Stimulated activated CD8-positive, alpha-beta memory T cell treated with anti-CD3 and anti-CD28 coated beads, Interleukin-12 subunit alpha, Interleukin-12 subunit beta, amount 100 ng/mL, for 4 hours (primary cell): ENCODE measurements at places on chromosomes 5 and 9.

DNA sequence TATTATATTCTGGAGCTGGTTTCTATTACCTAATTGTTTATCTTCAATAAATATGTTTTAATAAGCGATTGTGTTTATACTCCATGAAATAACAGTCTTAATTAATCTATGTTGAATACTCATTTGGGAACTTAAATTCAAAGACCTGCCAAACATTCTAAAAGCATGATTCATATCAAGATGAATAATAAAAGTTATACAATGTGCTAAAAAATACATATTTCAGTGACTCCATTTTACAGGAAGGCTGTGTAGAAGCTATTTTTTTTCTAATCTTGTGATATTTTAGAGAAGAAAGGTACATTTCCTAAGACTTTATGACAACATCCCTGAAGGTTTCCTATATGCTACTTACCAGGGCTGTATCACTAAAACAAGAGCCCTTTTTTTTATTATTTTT, 417.9 kb downstream of the NFIB start:
- DNase-seq, result no peak

DNA sequence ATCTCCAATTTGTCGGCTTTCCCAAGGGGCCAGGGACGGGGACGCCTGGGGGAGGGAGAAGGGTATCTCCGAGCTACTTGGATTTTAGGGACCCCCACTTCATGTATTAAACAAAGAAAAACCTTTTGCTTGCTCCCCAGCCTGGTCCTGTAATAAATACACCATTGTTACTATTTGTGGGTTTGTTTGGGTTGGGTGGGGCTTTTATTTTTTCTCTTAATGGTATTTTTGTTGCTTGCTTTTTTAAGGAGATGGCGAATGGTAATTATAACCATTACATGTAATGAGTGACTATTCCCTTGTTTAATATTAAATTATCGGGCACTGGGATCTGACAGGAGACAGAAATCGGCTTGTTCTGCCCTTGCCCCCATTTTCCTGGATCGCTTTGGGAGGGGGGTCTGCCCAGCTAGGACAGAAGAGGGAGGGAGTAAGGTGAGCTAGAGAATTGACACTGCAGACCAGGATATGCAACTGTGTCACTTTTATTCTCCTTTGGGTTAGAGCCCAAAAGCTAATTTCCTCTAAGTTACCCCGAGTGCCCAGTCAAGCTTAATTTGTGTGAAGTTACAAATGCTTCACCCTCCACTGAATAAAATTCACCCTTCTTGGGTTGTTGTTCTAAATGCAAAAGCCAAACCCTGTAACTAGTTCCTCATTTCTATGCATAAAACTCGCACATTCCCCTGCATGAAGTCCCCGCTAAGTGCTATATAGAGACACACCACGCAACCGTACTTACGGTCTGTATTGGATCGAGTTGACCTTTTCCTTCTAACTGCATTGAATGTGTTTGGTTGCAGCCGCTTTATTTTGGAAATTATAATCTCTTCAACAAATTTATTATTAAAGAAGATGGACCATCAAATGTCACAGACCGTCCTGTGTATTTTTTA, 1.6 kb upstream of the ZNF608 start:
- no peak for DNase-seq

DNA sequence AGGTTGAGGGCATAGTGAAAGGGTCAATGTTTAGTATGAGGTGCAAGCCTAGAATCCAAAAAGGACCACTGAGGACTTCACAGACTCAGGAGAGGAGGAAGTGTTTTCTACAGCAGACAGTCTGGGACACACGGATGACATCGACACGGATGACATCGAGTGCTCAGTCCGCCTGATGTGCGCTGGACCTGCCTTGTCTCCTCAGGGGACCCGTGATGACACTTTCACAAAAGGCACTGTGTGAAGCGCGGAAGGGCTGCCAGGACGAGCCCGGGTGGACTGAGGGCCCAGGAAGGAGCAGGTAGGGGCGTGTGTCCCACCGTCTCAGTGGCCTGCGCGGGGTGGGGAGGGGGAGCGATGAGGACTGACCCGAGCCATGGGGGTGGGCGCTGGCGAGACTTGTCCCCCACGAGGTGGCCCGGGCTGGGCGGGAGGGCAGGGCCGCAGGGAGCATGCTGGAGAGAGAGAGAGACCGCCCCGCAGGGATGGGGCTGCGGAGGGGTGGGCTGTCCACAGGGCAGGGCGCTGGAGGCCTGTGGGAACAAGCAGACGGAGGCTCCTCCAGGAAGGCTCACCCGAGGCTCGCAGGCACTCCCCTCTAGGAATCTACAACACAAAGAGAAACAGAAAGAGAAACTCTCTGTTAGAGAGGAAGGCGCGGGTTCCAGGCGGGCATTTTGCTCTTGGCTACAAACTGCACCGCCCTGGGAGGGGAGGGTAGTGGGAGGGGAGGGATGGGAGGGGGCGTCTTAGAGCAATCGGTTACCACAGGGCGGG, 54.9 kb downstream of the USP20 start:
- DNase-seq, result no peak

DNA sequence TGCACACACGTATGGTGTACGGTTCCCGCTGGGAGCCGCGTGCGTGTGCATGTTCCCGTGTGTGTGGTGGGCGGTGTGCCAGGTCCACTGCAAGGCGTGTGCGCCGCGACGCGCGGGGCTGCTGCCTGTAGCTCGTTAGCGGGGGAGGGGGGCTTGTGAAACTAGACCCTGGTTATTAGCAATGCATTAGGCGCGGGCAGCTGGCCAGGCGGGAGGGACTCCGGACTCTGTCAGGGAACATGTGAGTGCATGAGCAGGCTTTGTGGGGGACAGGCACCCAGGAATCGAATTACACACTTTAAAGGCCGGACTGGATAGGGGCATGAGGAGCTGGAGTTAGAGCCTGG, 32.2 kb upstream of the ENHO start:
- DNase-seq, result no peak

DNA sequence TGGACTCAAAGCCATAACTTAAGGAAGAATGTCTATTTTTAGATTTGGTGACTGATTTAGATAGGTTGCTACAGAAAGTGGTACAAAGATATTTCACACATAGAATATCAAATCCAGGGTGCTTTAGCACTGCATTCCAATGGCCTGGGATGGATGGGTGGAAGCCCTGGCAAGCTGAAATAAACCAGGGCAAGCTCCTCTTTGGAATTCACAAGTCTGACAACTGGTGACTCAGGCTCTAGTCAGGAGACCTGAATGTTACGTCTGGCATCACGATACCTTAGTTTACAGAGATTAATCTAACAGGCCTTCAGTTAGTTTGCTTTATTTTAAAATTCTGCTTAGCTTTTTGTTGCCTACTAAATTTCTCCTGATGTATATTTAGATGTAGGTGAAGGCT, 144.0 kb downstream of the TMC1 start:
- DNase-seq, result no peak

- DNase-seq, result no peak
Measured at GRCh38 chr5:97133101-97133500, 9.3 kb downstream of the LIX1 start.

DNA sequence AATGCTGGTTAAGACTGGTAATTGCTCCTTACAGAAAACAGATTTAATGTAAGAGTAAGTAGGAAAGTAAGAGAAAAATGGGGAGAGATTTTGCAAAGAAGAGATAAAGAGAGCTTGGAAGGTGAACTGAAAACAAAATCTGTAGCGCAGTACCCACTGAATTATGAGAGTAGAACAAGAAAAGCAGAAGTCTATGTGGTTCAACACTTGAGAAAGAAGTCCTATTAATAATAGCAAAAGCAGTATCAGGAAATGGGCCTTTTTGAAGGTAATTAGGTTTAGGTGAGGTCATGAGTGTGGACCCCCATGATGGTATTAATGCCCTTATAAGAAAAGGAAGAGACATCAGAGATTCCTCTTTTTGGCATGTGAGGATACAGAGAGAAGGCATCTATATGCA, 460.6 kb downstream of the CETN3 start:
- DNase-seq, result no peak

GRCh38 chr9:137866226-137867141, 11.1 kb upstream of the CACNA1B start:
- no peak for DNase-seq

- DNase-seq, result no peak
Measured at GRCh38 chr9:105131981-105132380, 112.5 kb upstream of the SLC44A1 start.

DNA sequence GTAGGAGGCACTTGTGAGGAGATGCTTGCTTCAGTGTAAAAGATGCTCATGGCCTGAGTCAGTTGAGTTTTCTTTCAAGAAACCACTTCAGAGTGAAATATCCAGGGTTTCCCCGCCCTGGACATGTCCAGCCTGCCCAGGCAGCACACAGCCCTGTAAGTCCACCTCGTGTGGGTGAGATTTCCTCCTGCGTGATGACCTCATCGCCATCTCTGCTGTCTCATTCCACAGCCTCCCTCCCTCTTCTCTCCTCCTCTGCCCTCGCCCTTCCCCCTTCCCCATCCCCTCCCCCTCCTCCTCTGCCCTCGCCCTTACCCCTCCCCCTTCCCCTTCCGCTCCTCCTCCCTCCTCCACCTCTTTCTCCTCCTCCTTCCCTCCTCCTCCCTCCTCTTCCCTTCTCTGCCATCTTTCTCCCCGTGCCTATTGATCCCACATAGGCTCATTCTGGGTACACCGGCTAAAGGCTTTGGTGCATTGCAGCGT, 34.0 kb upstream of the NCS1 start:
- no peak for DNase-seq

DNA sequence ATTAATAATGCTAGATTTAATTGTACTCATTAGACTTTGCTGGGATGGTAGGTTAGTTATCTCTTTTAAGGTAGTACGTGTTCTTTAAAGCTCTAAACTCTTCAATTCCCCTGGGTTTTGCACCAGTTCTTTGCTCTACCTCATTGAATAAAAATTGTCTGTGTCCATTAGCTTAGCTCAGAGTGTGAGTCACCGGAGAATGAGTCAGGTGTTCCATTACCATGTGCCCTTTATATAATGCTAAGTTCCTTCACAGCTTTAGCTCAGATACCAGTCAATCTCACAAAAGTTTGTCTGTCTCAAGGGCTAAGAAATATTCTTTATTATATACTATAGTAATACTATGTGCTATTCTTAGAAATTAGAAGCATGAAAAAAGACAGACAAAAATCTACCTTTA, 339.4 kb downstream of the PRELID2 start:
- DNase-seq, result no peak

DNA sequence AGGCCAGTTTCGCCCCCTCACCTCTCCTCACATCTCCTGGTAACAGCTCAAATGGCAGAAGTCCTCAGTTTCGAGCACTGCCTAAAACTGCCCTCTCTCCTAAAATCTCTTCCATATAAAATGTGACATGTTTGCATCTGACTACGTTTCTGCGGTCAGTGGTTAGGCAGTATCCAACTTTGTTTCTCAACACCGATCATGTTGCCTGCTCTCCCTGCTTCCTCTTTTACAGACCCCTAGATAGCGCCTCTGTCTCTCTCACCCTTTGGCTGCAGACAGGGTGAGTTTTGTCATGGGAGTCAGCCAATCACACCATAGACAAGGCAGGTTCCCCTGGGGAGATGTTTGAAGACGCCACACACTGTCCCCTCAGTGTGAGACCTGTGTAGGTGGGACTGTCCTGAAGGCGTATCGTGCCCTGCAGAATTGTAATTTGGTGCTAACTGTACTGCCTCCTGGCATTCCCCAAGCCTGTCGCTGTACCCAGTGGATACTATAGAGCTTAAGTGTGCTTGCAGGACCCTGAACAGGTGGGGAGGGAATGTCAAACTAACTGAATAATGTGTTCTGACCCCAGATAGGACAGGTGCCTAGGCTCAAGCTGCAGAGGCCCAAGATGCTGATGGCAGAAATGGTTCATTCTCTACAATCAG, 1.1 kb downstream of the HEXB start:
- no peak for DNase-seq

- no peak for DNase-seq
Measured at GRCh38 chr9:19663570-19663969, 125.3 kb downstream of the SLC24A2 start.

GRCh38 chr5:173785400-173785799, 102.7 kb upstream of the CPEB4 start:
- DNase-seq, result no peak

DNA sequence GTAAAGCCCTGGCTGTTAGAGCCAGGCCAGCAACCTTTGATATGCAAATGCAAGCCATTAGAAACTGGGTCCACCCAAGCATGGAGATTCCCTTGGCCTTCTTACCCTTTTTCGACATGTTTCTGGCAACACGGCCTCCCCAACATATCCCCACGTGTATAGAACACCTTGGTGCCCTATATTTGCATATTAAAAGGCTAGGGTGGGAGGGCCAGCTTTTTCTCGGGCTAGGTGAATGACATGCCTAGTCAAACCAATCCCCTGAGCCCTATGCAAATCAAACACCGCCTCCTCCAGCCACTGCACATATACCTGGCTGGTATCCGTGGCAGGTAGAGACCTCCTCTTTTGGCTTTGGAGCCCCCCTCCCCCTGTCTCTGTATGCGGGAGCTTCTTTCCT, 55.6 kb upstream of the ZFR start:
- DNase-seq, result no peak

- DNase-seq, result no peak
Measured at GRCh38 chr5:42377496-42377895, 45.7 kb upstream of the GHR start.

GRCh38 chr5:100418231-100418630, 116.9 kb upstream of the FAM174A start:
- no peak for DNase-seq

- no peak for DNase-seq
Measured at GRCh38 chr9:137173796-137174664, 2.2 kb upstream of the TMEM210 start.

GRCh38 chr5:150060471-150060870, 25.9 kb downstream of the CSF1R start:
- DNase-seq, result no peak

GRCh38 chr9:89379508-89380115, 61.3 kb downstream of the SECISBP2 start:
- DNase-seq, result no peak

DNA sequence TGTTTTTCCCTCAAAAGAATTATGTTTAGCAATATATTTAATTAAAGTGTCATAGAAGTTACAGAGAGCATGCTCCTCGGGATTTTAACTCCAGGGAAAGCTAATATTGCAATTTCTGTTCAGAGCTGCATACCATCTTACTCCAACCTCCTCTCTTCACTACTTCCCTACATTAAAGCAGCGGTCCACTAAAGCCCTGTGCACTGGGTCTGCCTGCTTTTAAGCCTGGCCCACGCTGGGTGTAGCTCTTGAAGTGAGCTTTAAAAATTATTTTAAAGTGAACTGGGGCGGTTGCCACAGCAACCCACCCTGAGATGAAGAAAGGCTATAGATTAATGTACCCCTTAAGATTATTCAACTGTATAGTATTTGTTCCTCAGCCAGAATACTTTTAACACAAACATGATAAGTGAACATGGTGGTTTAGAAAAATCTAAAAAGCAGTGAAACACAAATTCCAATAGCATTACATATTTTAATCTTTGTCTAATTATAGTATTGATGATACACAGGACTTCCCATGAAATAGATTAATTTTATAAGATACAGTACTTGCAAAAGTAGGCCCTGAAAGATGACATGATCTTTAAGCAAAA, 3.9 kb upstream of the MEF2C start:
- no peak for DNase-seq

DNA sequence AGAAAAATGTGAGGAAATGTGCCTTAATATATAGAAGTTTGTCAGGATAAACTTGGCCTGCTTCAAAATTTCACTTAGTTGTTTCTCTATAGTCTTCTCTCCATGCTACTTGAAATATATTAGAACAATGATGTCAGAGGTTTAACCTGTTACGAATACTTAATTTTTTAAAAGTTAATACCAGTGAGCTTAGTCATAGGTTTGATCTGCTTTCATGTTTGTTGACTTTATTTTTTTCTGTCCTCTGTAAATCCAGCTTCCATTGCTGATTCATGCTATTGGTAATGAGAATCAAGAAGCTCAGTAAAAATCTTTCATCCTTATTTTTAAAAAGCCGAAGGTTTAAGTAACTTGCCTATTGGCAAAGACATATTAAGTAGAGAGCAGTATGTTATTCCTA, 27.9 kb downstream of the BDP1 start:
- DNase-seq, result no peak
